H1 (cell line): ENCODE measurements at places on chromosomes 13 and 19.

DNA sequence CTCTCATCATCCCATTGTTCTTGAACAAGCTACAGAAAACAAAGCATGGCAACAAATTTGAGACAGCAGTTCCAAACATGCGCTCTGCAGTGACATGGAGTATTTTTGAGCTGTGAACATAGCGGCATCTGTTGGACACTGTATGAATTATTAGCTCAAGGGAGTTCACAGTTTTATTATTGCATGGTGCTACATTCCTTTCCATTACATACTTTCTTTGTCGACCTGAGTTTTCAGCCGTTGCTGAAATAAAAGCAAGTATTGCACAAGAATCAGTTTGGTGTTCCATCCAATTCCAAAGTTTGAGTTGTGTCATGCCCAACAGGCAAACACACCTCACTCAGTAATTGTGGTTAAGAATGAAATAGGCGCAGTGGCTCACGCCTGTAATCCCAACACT lies 30.1 kb upstream of the METTL21C start:
- DNase-seq = no peak

GRCh38 chr19:3513229-3514140 lies 7.4 kb downstream of the FZR1 start:
- DNase-seq = no peak

DNA sequence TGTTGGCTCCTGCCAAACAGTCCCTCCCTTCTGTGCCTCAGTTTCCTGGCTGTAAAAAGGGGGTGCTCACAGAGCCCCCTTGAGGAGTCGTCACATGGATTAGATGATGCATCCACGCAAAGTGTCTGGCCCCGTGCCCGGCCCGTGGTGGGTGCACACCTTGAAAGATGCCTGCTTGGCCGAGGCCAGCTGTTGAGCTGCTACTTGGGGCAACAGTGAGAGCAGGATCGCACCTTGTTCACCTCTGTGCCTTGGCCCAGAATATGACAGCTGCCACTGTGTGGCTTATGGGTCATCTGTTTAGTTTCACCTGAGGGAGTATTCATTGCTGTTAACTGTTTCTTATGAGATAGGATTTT lies 17.7 kb downstream of the CRTC1 start:
- no peak for DNase-seq

- DNase-seq = no peak
These were observed 58.8 kb upstream of the C1QTNF9B start for GRCh38 chr13:23956106-23956505.

- peak; percentile 57 for DNase-seq
These were observed 2.8 kb downstream of the BRME1 start for GRCh38 chr19:13902993-13903555.

DNA sequence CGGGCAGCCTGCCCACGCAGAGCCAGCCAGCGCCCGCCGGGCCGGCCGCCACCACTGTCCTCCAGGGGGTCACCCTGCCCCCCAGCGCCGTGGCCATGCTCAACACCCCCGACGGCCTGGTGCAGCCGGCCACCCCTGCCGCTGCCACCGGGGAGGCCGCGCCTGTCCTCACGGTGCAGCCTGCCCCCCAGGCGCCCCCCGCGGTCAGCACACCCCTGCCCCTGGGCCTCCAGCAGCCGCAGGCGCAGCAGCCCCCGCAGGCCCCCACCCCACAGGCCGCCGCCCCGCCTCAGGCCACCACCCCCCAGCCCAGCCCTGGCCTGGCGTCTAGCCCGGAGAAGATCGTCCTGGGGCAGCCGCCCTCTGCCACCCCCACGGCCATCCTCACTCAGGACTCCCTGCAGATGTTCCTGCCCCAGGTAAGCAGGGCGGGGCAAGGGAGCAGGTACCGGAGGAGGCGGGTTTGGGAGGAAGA lies 32.3 kb upstream of the EHD2 start:
- no peak for DNase-seq

- no peak for DNase-seq
These were observed 24.0 kb downstream of the ZNF564 start for GRCh38 chr19:12527034-12527836.

DNA sequence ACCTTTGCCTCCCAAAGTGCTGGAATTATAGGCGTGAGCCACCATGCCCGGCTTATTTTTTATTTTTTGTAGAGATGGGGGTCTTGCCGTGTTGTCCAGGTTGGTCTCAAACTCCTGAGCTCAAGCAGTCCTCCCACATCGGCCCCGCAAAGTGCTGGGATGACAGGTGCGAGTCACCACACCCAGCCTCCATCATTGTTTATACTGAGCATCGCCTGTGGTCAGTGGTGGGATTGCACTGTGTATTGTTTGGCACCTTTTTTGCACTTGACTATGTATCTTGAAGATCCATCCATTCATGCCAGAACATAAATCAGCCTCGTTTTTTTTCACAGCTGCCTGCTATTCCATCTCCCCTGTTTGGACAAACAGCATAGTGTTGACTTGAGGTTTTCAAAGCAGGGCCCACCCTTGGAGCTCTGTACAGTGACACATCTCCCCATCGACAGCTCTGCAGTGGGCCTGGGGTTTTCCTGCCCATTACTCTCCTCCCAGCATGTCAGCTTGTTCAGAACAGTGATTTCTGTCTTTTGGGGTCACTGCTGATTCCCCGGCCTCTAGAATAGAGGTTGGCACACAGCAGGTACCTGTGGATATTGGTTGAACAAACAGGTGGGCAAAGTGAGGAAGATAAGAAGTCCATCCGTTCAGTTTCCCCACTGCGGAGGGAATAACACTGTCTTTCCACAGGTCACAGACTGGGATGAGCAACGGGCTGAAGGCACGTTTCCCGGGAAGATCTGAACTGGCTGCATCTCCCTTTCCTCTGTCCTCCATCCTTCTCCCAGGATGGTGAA lies 8.2 kb upstream of the UPK1A start:
- no peak for DNase-seq

DNA sequence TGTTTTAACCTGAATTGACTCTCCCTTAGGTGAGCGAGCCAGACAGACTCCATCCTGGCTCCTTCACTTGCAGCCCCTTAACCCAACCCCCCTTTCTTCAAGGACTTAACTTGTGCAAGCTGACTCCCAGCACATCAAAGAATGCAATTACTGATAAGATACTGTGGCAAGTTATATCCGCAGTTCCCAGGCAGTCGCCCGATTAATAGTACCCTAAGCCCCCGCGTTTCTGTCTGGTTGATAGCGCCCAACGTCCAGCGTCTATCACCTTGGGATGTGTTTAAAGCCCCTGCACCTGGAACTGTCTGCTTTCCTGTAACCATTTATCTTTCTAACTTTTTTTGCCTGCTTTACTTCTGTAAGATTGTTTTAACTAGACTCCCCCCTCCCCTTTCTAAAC lies 6.2 kb downstream of the HSD17B14 start:
- DNase-seq = no peak

DNA sequence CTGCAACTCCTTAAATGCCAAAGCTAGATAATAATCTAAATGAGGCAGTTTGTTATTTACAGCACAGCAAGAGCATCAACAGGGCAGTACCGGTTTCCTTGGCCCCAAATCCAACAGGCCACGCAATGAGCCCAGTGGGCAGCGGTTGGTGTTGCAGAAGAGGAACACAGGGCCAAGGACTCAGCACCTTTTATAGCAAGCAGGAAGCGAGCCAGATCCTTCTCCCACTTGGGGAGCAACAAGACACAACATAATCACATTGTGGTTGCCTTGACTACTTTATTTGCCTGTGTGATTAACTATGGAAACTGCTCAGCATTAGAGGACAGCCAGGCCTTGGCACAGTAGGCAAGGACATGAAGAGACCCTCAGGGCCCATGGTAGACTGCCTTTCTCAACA lies 67.1 kb upstream of the HTR2A start:
- DNase-seq = no peak

- DNase-seq = no peak
These were observed 74.0 kb downstream of the CEBPG start for GRCh38 chr19:33447336-33448158.

GRCh38 chr19:29806098-29806866 lies 5.5 kb upstream of the CCNE1 start:
- DNase-seq = peak; percentile 56

DNA sequence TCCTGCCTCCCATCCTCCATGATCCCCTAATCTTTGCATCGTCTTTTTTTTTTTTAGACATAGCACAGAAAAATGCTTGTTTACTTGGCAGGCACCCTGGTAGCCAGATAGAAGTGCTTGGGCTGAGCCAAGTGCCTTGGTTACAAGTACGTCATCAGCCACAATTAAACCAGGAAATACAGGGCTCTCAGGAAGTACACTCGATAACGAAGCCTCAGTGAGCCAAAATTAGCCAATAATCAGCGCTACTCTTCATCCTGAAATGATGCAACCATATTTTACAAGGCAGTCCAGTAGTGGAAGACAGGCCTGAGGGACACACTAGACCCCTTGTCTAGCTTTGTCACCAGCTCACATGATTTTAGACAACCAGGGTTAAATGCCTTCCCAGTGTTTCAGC lies 194.0 kb upstream of the NBEA start:
- no peak for DNase-seq

- DNase-seq = no peak
These were observed 213.2 kb upstream of the EDNRB start for GRCh38 chr13:78131811-78132210.

DNA sequence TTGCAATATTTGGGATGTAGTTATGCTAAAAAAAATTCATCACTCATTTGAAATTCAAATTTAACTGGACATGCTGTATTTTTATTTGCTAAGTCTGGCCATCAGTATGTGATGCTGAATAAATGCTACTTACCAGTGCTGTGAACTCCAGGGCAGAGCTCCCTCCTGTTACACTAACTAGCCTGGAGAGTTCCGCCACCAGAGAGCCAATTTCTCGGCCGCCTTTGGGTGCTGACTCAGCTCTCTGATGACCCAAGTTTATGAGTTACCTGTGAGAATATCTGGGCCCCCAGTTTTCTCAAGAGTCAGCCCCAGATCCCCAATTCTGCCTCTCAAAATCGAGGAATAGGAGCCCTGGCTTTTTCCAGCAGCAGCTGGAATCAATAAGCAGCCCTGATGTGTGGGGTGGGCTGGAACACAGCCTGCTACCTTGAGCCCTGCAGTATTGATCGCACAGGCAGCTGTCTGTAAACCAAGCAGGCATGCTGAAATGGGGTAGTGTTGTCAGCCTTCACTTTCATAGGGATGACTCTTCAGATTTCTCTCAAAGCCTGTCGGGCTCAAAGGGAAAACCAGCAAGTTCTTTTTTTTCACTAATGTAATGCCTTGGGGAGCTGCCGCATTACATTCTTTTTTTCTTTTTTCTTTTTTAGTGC lies 113.7 kb downstream of the DNAJC15 start:
- no peak for DNase-seq

DNA sequence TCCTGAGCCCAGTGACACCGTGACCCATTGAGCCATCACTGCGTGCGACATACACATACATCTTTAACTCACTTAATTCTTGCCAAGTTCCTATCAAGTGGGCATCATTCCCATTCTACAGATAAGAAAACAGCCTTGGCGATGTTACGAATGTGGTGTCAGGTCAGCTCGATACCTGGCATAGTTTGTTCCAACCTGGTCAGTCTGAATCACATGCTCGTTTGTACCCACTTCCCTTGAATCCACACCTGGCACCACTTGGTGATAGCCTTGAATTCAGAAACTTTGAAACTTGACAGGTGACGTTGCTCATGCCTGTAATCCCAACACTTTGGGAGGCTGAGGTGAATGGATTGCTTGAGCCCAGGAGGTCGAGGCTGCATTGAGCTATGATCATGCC lies 59.1 kb downstream of the SLC7A9 start:
- DNase-seq = no peak

- DNase-seq = no peak
These were observed 65.8 kb upstream of the ZNF91 start for GRCh38 chr19:23461120-23461519.

- no peak for DNase-seq
These were observed 104.6 kb downstream of the SOX1 start for GRCh38 chr13:112171570-112171965.

DNA sequence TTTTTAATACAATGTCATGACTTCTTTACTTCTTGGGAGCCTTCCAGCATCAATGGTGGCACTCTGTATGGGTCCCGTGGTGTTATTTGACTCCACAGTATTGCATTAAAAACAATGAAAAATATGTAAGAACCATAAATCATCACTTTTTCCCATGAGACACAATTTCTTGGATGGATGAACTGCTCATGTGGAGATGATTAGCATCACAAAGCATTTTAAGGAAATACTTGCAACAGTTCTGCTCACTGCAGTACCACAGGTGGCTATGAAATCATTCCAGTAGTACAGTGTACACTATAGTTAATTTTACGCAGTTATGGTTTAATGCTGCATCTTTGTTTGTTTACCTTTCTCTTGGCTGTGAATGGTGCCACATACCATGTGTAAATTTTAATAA lies 37.2 kb upstream of the C1QTNF9B start:
- no peak for DNase-seq

DNA sequence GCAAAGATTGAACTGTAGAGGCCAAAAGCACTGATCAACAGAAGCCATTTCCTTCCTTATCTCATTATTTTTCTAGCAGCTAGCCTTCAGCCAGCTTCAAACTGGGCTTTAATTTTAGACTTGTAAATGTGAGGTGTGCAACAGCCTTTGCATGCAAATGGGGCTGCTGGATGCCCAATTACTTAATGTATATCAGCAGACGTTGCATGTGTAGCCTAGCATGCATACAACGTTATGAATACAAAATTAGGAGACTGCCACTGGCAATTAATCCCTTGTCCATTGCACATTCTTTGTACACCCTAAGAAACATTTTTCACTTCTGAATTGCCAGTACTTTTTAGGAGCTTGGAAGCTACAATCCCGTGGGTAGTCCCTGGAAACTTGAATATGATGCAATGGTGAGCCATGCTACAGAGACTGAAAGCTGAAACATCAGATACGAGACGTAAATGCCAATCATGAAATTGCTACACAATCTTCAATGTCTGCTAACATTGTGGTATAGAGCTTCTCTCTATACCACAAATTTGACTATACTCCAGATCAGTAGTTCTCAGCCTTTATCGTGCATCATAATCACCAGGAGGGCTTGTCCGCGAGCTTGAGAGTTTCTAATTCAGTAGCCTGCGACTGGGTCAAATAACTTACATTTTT lies 20.2 kb downstream of the EPSTI1 start:
- no peak for DNase-seq

DNA sequence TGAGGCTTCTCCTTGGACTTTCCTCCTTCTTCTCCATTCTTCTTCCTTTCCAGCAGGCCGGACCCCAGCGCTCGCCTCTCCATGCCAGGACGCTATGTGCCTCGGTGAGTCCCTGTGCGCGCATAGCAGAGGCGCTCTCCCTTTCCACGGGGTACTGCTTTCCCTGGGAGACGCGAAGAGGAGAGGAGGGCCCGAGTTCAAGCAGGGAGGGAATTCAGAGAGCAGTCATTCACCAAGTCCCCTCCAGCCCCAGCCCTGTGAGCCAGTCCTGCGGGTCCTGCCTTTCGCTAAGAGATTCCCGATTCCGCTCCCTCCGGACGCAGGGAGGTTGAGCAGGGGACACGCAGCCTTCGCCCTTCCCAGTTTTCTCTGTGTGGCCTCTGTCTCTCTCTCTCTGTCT lies 160.4 kb downstream of the EFNB2 start:
- DNase-seq = no peak

- DNase-seq = no peak
These were observed 10.7 kb downstream of the AP2S1 start for GRCh38 chr19:46839752-46840497.

- no peak for DNase-seq
These were observed 123.9 kb downstream of the URI1 start for GRCh38 chr19:30065680-30066606.
